MCF 10A (cell line): ENCODE measurements at places on chromosomes 3 and 15. TPM values are rescaled to one million over a fixed set of nuclear protein-coding genes. Genes with fewer than 3 reads are reported as not detected.

The HESX1 gene
- total RNA-seq = 0.66 and 1.3 TPM in 2 replicates

The HYAL1 gene
- 0.42 and 0.70 TPM in 2 replicates for total RNA-seq

The CFAP100 gene
- not detected in 2 replicates for total RNA-seq

The RBP2 gene
- total RNA-seq = not detected in 2 replicates

GRCh38 chr15:66673410-66674322 lies 28.4 kb upstream of the SMAD6 start:
- peak; percentile 20 for DNase-seq

GRCh38 chr3:73409138-73409763 lies 215.5 kb downstream of the PDZRN3 start:
- peak; percentile 15 for DNase-seq

DNA sequence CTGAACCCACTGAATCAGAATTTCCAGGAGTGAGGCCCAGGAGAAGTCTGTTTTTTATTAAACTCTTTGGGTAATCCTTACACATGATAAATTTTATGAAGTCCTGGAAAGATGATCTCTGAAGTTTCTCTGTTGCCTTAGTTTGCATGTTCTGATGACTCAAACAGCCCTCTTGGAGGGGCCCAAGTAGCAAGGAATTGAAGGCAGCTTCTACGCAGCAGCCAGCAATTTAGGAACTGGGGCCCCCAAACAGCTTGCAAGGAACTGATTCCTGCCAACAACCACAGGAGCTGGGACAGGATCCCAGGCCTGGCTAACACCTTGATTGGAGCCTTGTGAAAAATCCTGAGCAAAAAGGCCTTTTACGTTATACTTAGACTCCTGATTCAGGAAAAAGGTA lies 5.4 kb upstream of the ACP3 start:
- no peak for DNase-seq

DNA sequence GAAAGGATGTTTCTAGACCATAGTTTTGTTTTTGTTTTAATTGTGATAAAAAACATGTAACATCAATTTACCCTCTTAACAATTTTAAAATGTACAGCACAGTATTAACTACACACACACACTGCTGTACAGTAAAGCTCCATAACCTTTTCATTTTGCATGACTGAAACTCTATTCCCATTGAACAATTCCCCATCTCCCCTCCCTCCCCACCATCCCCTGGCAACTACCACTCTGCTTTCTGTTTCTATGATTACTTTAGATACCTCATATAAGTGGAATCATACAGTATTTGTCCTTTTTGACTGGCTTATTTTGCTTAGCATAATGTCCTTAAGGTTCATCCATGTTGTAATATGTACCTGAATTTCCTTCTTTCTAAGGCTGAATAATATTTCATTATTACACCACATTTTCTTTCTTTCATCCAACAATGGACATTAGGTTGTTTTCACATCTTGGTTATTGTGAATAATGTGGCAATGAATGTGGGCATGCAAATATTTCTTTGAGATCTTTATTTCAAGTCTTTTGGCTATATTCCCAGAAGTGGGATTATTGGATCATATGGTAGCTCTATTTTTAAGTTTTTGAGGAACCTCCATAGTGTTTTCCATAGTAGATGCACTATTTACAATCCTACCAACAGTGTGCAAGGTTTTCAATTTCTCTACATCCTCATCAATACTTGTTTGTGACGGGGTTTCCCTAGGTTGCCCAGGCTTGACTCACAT lies 10.7 kb downstream of the CHST14 start:
- peak; percentile 26 for DNase-seq

DNA sequence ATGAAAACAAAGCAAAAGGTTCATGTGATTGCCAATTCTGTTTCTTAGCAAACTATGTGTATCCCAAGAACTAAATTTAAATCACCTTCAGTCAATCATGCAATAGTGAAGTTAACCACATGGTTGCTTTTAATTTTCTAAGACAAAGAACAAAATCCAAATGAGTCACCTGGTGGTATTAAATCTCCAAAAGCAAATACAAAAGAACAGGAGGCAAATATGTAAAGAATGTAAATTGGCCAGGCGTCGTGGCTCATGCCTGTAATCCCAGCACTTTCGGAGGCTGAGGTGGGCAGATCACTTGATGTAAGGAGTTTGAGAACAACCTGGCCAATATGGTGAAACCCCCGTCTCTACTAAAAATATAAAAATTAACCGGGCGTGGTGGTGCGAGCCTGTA lies 54.2 kb upstream of the PIK3R4 start:
- DNase-seq = peak; percentile 4

- no peak for DNase-seq
Observed at GRCh38 chr3:121661376-121661775, 673 bp upstream of the HCLS1 start.
